ENCODE measurements at places on chromosomes 5 and 9.

- ATAC-seq = no peak
These were observed 110.7 kb upstream of the MAMDC2 start for GRCh38 chr9:69932901-69933300.

DNA sequence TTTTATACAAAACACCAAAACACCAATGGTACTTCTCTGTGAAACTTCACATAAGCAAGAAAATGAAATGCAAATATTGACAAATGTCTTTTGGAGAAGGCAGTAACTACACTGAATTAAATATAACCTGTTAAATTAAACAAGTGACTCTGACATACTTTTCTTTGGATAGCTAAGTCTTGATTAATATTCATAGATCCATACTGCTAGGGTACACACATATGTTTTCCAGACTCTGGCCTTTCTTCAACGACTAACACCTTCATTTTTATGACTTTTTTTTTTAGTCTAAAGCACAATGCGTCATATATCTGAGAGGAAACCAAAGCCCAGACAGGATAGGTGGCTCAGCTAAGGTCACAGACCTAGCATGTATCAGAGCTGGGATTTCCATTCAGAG lies 263.7 kb downstream of the TENT4A start:
- no peak for ATAC-seq

- ATAC-seq = no peak
These were observed 20.8 kb downstream of the MINAR2 start for GRCh38 chr5:129768735-129769134.

GRCh38 chr5:149824846-149825245 lies 94.7 kb downstream of the PPARGC1B start:
- ATAC-seq = peak; percentile 77

- no peak for ATAC-seq
These were observed 51.2 kb upstream of the ARRDC3 start for GRCh38 chr5:91434348-91434747.

GRCh38 chr5:158061451-158061850 lies 202.5 kb upstream of the CLINT1 start:
- no peak for ATAC-seq

DNA sequence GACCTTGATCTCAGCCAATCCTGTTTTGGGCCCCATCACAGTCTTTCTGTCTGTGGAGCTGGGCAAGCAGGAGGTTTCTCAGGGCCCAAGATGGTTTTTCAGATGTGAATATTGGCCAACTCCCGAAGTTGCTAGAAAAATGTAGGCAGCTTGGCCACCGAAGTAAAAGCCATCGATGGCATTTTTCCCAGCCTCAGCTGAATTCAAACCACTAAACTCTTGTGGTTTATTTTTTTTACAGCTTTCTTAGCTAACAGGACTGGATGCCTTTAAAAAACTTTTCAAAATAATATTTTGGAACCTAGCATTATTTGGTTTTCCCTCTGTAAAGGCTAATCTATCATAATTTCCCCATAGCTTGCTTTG lies 102.5 kb upstream of the ERCC6L2 start:
- no peak for ATAC-seq

- ATAC-seq = no peak
These were observed 375.6 kb downstream of the ICE1 start for GRCh38 chr5:5798041-5798440.

DNA sequence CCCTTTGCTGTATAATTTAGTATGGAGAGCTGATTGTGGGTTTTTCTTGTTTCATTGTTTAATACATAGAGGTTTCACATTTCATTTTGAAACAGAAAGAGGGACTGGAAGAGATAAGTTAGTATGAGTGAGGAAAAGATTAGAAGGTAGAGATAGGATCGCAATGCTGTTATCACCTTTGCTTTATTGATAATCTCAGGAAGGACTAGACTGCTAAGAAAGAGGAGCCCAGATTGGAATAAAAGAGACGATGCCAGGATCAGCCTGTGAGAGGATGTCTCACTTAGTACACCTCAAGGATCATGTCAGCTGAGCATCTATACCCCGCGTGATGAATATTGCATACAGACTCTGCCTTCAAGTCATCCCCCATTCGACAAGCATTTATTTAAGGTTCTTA lies 178.0 kb upstream of the DMAC1 start:
- no peak for ATAC-seq

DNA sequence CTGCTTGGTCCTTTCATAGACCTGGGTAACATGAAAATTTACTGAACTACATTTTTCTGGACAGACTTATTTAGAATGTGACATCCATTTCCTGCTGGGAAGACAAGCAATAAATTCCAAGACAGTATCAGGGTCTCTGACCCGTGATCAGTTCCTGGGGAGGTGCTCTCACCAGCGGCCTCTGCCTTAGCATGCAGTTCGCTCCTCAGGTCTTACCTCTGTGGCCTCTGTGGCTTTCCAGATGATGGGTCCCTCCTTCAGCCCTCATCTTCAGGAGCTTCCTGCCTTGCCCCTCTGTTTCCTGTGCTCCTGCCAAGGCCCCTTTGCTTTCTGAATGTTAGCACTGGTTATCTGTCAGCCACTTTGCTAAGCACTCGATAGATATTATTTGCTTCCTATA lies 66.4 kb downstream of the CMYA5 start:
- ATAC-seq = no peak

DNA sequence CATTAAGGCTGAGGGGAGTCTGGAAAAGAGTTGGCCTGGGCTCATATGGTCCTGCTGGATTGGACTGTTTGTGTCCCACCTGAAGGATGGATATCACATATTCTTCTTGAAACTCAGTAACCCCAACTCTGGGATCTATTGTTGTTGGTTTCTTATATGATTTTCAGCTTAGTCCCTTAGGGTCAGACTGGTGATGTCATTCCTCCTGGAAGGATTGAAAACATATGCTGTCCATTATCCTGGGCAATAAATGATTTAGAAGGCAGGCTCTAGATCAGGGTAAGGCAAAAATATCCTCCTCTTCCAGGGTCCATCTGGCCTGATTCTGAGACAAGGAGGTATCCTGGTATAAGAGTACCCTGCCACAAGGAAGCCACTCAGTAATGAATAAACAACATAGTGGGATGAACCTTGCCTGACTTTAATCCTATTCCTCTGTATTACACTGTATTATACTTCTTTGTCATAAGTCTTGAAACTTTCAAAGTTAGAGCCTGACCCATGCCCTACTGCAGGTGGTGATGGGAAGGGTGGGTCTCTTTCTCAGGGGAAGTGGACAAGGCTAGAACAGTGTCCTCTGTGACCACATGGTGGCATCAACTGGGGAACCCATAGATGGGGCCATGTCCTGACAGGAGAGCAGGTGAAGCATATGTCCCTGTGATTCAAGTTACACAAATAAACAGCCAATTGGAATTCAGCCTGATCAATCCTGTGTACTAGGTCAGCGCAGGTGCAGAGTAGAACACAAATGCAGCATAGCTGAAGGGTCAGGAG lies 454.4 kb upstream of the TRPC7 start:
- no peak for ATAC-seq

- no peak for ATAC-seq
These were observed 27.4 kb downstream of the OXCT1 start for GRCh38 chr5:41842777-41843176.

GRCh38 chr5:65035211-65036206 lies 266.8 kb downstream of the CWC27 start:
- peak; percentile 95 for ATAC-seq

DNA sequence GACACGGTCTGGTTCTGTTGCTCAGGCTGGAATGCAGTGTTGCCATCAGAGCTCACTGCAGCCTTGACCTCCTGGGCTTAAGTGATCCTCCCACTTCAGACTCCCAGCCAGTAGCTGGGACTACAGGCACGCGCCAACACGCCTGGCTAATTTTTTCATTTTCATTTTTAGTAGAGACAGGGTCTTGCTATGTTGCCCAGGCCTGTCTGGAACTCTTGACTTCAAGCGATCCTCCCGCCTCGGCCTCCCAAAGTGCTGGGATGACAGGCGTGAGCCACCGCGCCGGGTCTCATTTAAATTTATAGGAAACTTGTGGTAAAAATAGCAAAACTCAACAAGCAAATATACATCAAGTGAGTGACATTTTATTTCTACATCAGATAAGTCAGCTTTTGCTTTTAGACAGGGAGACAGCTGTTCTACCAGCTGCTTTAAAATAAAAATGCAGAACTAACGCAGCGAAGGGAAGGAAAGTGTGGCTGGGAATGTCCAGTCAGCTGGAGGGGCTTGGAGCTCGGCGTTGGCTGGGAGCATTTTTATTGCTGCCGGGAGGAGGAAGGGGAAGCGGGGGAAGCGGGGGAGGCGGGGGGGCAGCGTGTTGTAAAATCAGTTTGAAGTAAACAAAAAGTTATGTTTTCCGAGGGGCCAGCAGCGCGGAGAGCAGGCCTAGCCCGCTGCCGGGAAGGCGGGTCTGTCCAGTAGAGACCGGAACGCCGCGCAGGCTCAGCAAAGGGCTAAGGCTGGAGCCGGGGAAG lies 707 bp upstream of the ZFYVE16 start:
- ATAC-seq = peak; percentile 73

DNA sequence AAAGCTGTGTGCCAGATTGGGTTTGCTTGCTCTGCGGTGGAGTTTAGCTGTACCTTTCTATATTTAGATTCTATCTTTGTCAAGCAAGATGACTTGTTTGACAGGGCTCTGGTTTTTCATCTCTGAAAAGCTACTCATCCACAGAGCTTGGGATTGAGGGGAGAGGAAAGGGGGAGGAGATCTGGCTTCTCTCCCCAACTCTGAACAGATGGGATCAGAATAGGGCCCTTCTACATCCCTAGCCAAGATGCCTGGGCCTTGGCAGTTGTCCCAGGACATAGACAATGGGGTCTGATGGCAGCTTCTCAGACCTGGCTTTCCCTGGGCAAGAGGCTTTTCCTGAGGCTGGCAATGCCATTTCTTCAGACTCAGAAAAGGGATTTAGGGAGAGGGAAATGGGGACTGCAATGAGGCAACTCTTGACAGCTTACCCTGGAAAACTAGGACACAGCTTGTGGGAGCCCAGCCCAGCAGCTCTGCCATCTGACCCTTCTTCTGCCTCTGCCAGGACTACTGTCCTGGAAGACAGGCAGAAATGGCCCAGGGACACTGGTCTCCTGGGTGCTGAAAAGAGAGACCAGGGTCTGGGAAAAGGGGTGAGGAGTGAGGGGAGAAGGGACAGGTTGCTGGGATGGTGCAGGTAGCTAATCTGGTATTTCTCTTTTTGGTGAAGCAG lies 50.2 kb upstream of the ASTN2 start:
- no peak for ATAC-seq

GRCh38 chr5:108339220-108339619 lies 42.7 kb downstream of the FBXL17 start:
- no peak for ATAC-seq

GRCh38 chr9:33117306-33117705 lies 40.8 kb upstream of the SMU1 start:
- no peak for ATAC-seq

DNA sequence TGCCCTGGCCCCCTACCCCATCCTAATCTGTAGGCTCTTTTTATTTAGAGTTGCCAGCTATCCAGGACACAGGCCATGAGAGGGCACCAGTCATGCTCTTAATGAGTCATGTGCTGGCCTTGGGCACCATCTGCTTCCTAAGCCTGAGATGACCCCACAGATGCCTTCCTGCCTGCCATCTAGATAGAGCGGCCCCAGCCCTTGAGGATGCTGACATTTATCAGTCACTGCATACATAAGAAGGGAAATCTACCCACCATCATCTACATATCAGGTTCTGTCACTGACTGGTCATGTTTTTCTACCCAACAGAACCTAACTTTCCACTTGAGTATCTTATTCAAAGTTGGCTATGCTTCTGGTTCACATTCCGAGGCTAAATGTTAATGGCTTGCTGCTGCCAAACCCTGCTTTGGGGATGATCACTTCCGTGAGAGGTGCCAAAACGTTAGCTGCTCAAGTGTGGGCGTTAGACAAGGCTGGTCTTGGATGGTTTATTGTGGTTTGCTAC lies 49.9 kb upstream of the TTC23L start:
- peak; percentile 70 for ATAC-seq

- ATAC-seq = no peak
These were observed 6.9 kb upstream of the WDR5 start for GRCh38 chr9:134128727-134129679.

DNA sequence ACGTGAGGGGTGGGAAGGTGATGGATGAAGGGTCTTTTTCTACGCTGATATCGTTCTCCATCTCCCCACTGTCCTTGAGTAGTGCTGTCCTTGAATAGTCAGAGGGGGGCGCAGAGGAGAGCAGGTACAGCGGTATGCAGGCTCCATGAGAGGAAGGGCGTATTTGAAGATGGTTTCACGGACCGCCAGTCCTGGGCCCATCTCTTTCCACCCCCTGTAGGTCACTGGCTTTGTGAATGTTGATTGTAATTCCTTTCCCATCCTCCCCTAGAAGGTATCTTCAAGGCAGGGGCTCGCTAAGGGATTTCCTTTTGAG lies 40.8 kb upstream of the DAB2IP start:
- ATAC-seq = no peak

DNA sequence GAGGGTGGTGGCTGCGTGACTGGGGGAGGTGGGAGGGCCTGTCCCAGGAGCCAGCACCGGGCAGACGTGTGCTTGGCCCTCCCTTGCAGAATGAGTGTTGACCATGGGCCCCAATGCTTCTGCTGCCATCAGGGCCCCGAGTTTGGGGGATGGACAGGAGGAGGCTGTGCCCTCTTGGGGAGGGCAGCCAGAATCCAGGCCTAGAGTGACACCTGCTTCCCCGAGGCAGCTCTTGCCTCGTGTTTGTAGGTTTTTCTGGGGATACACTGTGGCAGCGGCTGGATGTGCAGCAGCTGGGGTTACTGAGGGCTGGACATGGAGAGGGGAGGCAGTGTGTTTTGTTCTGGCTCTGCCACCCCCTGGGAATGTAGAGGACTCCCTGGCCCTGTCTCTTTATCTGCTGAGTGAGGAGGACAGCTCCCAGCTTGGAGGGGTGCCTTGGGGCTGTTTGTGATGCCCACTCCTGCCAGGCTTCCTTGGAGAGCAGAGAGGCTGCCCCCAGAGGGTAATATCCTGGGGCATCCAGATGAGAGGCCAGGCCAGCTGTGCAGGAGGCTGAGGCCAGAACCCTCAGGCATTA lies 22.7 kb downstream of the WNK2 start:
- ATAC-seq = no peak

GRCh38 chr9:98869078-98869745 lies 61.7 kb downstream of the GALNT12 start:
- ATAC-seq = no peak

- ATAC-seq = no peak
These were observed 272.8 kb downstream of the GAS1 start for GRCh38 chr9:86674487-86674886.
